ENCODE measurements at places on chromosomes 1 and 21.

DNA sequence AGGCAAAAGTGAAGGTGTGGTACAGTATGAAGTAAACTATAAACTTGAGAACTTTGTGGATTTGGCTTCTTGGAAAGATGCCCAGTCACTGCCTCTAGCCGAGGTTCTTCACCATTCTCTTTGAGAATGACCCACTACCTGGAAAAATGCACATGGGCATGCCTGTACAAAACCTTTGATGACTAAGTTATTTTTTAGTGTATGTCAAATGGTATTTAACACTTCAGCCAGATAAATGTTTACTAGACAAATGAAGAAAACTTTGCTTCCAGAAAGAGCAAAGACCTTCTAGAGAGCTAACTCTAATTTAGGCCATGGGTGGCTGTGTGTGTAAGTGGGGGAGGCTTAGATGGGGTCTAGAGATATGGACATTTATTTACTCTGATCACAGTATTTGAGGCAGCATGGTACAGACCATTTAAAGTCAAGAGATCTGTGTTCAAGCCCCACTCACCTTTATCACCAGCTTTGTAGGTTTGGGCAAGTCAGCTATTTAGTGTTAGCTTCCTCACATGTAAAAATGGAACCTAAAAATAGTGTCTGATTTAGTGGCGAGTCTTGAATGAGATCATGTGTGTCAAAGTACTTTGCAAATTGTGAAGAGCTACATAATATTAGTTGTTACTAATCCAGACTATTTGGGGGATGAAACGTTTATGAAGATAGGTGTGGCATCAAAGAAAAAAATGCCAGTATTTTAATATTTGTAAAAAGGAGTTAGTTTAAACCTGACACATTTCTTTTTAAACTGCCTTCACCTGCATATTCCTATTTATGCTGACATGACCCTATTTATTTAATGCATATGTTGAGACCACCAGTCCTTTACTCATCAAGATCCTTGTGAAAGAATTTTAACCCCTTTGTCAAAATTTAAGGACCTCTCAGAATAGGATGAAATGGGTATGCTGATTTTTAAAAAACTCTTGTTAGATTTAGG lies 20.2 kb downstream of the NFYC start:
- DNase-seq = no peak

DNA sequence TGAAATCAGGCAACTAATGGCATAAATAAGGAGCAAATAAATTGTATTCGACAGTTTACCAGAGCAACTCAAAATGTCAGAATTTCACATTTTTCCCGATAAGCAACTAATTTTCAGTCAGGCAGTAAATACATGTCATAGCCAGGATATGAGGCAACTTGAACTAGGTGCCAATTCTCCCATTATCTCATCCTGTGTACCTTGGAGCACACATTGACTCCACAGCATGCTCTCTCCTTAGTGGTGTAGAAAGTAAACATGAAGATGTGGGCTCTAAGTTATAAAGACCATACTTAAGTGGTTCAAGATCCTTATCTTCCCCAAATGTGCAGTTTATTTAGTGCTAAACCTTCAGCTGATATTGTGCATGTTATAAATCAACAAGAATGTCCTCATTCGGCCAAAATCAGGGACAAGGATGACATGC lies 197.8 kb downstream of the VAV3 start:
- no peak for DNase-seq

DNA sequence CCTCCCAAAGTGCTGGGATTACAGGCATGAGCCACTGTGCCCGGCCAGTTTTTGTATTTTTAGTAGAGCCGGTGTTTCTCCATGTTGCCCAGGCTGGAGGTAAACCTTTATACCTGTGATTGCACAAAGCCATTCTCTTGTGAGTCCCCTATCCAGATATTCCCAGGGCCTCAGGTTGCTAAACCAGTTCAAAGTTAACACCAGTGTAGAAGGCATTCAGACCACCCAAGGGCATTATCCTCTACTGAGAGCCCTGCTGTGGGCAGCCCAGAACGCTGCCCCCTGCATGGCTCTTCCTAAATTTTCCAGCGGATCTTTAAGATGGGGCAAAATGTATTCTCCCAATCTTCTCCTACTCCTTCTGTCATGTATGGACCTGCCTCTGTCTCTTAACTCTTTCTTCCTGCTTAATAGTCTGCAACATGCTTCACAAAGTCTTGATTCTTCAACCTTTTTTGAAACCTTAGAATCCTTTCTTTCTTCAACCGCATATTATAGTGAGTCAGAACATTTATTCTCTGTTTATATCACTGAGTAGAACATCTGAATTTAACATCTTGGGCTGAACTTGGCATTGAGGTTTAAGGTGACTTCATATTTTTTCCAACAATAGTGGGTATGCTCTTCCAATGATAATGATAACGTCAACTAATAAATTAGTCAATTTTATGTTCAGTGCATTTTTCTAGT lies 36.0 kb downstream of the UBE4B start:
- DNase-seq = no peak

GRCh38 chr1:185864889-185865517 lies 130.8 kb downstream of the HMCN1 start:
- no peak for DNase-seq

GRCh38 chr1:231272880-231273279 lies 31.9 kb downstream of the GNPAT start:
- DNase-seq = no peak

- no peak for DNase-seq
Observed at GRCh38 chr1:38071312-38072256, 25.0 kb upstream of the POU3F1 start.

DNA sequence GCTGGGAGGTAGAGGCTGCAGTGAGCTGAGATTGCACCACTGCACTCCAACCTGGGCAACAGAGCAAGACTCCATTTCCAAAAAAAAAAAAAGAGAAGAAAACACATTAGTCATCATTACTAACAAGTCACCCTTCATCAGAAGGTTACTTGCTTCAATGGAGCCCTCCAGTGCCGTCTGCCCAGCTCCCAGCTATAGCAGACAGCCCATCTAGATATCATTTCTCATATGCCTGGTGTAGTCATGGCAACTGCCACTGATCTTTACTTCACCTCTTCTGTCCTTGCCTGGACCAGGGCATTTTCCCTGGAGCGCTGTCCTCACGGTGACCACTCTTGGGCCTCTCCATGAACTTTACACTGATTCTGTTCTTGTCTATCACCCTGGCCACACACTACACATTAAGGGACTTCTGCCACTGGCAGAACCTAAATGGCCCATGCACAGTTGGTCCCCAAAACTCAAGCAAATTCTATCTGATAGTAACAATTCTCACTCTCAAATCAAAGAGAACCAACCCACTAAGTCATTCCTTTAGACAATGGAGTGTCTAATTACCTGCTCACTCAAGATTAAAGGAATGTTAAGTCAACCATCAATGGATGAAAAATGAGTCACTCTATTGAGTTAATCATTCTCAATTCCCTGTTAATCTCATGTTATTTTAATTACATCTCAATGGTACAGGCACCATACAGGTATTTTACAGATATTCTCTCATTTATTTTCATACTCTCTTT lies 12.9 kb downstream of the GPA33 start:
- DNase-seq = no peak

DNA sequence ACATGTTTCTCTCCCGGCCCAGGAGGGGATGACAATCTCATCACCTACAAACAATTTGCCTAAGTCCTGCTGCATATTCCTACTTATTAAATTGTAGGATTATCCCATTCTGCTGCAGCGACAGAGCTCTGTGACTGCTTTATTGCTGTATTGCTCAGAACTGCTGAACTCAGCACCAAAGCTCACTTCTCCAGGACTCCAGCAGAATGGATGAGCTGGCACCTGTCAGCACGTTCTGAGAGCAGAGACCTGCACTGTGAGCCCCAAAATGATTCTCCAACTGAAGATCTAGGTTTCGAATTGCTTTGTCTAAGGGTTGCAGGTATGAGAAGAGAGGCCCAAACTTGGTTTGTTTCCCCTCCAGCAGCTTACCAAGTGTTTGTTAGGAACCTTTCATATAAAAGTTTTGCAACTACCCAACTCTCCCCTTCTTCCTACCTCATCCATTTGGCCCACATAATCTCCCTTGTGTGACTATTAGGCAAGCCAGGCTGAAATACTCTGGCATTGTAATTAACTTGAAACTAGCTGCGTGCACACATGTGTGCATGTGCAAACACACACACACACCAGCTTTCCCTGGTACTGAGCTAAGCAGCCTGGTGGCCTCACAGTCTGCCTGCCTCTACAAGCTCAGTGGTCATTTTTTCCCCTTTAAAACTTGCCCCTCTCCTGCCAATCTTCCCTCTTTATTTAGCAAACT lies 161.4 kb upstream of the CAMK1G start:
- no peak for DNase-seq

Measured in stimulated activated CD4-positive, alpha-beta T cell treated with anti-CD3 and anti-CD28 coated beads, Interleukin-1b, Interleukin-23, amount 100 ng/mL, for 1 hour (primary cell).